ENCODE measurements at places on chromosomes 7 and 10. TPM values are rescaled to one million over a fixed set of nuclear protein-coding genes. Genes with fewer than 3 reads are reported as not detected.
A peak's percentile ranks its signal among the peaks of the same experiment; 100 is the strongest.

DNA sequence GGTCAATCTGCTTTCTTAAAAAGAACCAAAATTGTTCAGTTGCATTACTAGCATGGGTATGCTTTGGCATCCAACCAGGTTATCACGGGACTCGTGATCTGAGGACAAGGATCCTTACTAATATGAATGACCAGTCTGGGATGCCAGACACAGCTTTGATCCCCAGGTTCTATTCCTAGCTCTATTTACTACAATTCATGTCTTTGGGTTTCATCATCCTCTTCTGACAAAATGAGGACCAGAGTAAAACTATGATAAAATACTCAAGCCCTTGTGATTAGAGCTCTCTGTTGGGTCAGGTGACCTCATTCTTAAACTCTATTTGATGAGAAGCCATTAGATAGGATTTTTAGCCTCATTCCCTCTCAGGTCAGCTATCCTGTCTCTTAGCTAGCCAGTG, 119.8 kb downstream of the SLC25A13 start:
- no peak for DNase-seq
- H3K36me3 ChIP-seq, result no peaks in the 10 kb centered on the region
- no peak overlapping the region for H3K4me3 ChIP-seq
- no peaks in the 10 kb centered on the region for H3K4me1 ChIP-seq
- H3K27me3 ChIP-seq, result no peaks in the 10 kb centered on the region

GRCh38 chr10:69884024-69884367, 82.3 kb downstream of the COL13A1 start:
- peaks cover 4% of the 10 kb centered on the region for H3K27me3 ChIP-seq
- no peak overlapping the region for H3K4me3 ChIP-seq
- no peaks in the 10 kb centered on the region for H3K36me3 ChIP-seq
- no peak overlapping the region for H3K27ac ChIP-seq
- H3K4me1 ChIP-seq, result no peaks in the 10 kb centered on the region

GRCh38 chr10:62333988-62334682, 40.0 kb upstream of the ZNF365 start:
- no peak overlapping the region for H3K27ac ChIP-seq
- no peaks in the 10 kb centered on the region for H3K4me1 ChIP-seq
- H3K27me3 ChIP-seq, result no peaks in the 10 kb centered on the region
- no peak for DNase-seq

GRCh38 chr7:16984375-16984774, 102.6 kb upstream of the AGR3 start:
- no peak overlapping the region for H3K27ac ChIP-seq
- H3K4me1 ChIP-seq, result no peaks in the 10 kb centered on the region
- no peak overlapping the region for H3K4me3 ChIP-seq
- no peaks in the 10 kb centered on the region for H3K36me3 ChIP-seq
- no peak for DNase-seq
- H3K27me3 ChIP-seq, result no peaks in the 10 kb centered on the region

GRCh38 chr7:52261057-52261456, 774.4 kb upstream of the POM121L12 start:
- H3K4me3 ChIP-seq, result no peak overlapping the region
- H3K36me3 ChIP-seq, result no peaks in the 10 kb centered on the region

GRCh38 chr10:89278034-89278535, 23.8 kb upstream of the IFIT2 start:
- H3K4me3 ChIP-seq, result no peak overlapping the region
- H3K27me3 ChIP-seq, result no peaks in the 10 kb centered on the region
- no peaks in the 10 kb centered on the region for H3K4me1 ChIP-seq
- H3K27ac ChIP-seq, result no peak overlapping the region
- DNase-seq, result no peak

Gene PDE6C
- total RNA-seq, result not detected

GRCh38 chr7:91140982-91141381, 123.3 kb upstream of the FZD1 start:
- no peaks in the 10 kb centered on the region for H3K36me3 ChIP-seq
- H3K4me3 ChIP-seq, result no peak overlapping the region
- H3K27me3 ChIP-seq, result no peaks in the 10 kb centered on the region

DNA sequence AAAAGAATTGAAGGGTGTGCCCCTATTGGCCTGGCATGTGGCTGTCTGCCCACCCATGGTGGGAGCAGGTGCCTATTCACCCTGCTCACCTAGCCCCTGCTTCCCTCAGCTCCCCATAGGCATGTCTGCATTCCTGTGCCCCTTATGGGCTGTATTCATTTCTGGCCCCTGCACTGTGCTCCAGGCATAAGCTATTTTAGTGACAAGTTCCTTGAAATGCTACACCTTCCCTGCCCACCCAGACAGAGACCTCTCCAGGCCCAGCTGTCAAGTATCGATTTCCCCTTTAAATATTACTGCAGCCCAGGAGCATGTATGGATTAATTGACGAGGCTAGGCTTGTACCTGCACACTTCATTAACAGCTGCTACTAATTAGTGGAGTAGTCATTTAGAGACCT, 235.4 kb downstream of the RPS24 start:
- no peak overlapping the region for H3K4me3 ChIP-seq
- DNase-seq, result no peak
- H3K27ac ChIP-seq, result no peak overlapping the region
- H3K27me3 ChIP-seq, result peaks cover 7% of the 10 kb centered on the region
- no peaks in the 10 kb centered on the region for H3K4me1 ChIP-seq

GRCh38 chr10:89258881-89259280, 7.3 kb upstream of the LIPA start:
- no peak for DNase-seq
- H3K4me3 ChIP-seq, result no peak overlapping the region
- peaks cover 5% of the 10 kb centered on the region for H3K4me1 ChIP-seq

DNA sequence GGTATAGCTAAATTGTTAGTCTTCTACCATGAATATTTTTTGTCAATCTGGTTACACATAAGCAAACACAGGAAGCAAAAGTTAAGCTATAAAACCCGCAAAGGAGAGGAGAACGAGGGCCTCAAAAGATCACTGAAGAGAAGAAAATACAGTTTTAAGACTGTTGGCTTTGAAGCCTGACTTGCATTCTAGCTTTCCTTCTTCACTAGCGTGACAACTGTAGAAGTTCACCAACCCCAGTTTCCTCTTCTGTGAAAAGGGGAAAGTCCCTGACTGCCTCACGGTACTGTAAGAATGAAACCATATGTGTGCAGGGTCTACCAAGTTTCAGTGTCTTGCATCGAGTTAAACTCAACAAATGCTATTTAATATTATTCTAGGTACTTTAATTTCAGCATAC, 7.5 kb upstream of the LRRN3 start:
- peak overlapping the region; percentile 42 for H3K27ac ChIP-seq
- H3K27me3 ChIP-seq, result no peaks in the 10 kb centered on the region
- no peaks in the 10 kb centered on the region for H3K36me3 ChIP-seq
- peak overlapping the region; percentile 2 for H3K4me3 ChIP-seq
- DNase-seq, result peak; percentile 89

- no peaks in the 10 kb centered on the region for H3K36me3 ChIP-seq
- no peak overlapping the region for H3K4me3 ChIP-seq
Measured at GRCh38 chr7:103679151-103680132, 233.4 kb upstream of the SLC26A5 start.

DNA sequence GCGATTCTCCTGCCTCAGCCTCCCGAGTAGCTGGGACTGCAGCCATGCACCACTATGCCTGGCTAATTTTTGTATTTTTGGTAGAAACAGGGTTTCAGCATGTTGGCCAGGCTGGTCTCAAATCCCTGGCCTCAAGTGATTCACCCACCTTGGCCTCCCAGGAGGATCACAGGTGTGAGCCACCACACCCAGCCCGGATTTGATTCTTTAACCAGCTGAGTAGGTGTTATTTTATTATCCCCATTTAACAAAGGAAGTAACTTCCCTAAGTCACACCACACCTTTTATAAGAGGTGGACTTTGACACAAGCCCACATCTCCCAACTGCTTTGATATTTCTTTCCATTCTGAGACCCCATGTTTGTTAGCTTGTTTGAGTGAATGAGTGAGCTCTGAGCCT, 25.0 kb downstream of the SLC25A28 start:
- no peaks in the 10 kb centered on the region for H3K27me3 ChIP-seq
- H3K27ac ChIP-seq, result no peak overlapping the region
- DNase-seq, result no peak
- no peaks in the 10 kb centered on the region for H3K36me3 ChIP-seq
- H3K4me1 ChIP-seq, result no peaks in the 10 kb centered on the region
- H3K4me3 ChIP-seq, result no peak overlapping the region

Gene AKR1C4
- not detected for total RNA-seq

DNA sequence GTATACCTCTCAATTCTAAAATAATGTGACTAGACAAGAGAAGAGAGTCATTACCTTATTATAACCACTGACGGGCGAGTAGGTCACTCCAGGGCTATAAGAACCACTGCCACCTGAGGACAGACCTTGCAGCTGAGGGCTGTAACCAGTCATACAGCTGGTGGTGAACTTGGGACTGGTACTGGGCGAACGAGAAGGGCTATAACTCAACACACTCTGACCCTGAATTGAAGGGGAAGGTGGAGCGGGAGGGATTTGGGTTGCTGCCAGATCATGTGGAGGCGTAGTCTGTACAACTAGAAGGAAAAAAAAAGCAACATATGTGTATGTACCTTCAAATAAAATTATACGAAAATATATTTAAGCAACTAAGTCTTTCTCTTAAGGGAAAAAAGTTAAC, 3.4 kb downstream of the TMEM209 start:
- H3K36me3 ChIP-seq, result peaks cover 51% of the 10 kb centered on the region
- H3K27ac ChIP-seq, result no peak overlapping the region
- DNase-seq, result no peak
- H3K4me1 ChIP-seq, result peaks cover 20% of the 10 kb centered on the region

Gene CTAGE8
- 0.17 TPM for total RNA-seq

Gene ACHE
- total RNA-seq, result 0.14 TPM

DNA sequence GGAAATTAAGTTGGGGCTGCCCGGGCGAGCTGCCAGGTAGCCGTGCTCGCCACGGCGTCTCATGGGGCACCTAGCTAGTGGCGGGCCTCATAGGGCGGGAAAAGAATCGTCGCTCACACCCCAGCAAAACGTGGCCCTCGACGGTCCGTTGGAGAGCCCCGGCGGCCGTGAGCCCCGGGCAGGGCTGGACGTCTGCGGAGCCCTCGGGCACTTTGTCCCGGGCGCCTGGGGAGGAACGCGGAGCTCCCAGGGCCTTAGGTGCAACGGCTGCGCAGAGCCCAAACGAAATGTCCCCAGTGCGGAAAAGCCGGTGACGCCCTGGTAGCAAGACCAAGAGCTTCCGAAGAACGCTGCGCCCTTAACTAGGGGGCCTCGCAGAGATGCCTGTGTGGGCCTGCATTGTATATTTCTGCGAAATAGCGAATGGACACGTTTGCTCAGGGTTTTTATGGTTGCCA, 866 bp upstream of the SFMBT2 start:
- peaks cover 43% of the 10 kb centered on the region for H3K4me1 ChIP-seq
- H3K27ac ChIP-seq, result no peak overlapping the region
- H3K27me3 ChIP-seq, result no peaks in the 10 kb centered on the region
- no peaks in the 10 kb centered on the region for H3K36me3 ChIP-seq

- H3K27me3 ChIP-seq, result no peaks in the 10 kb centered on the region
- no peaks in the 10 kb centered on the region for H3K4me1 ChIP-seq
- no peak for DNase-seq
- H3K27ac ChIP-seq, result no peak overlapping the region
- no peak overlapping the region for H3K4me3 ChIP-seq
- no peaks in the 10 kb centered on the region for H3K36me3 ChIP-seq
Measured at GRCh38 chr10:122221958-122222357, 49.1 kb upstream of the BTBD16 start.

Gene ACSM6
- total RNA-seq, result not detected

- peaks cover 21% of the 10 kb centered on the region for H3K4me1 ChIP-seq
- no peak overlapping the region for H3K4me3 ChIP-seq
Measured at GRCh38 chr10:30791197-30791611, 161.7 kb upstream of the LYZL2 start.

DNA sequence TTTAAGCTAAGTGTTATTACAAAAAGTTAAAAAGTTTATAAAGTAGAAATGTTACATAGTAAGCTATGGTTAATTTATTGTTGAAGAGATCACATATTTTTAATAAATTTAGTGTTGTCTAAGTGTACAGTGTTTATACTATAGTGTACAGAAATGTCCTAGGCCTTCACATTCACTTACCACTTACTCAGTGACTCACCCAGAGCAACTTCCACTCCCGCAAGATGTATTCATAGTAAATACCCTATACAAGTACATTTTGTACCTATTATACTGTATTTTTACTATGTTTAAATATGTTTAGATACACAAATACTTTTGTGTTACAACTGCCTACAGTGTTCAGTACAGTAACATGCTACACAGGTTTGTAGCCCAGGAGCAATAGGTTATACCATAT, 69.2 kb downstream of the DNAJC1 start:
- H3K4me3 ChIP-seq, result no peak overlapping the region
- DNase-seq, result no peak
- no peaks in the 10 kb centered on the region for H3K27me3 ChIP-seq
- H3K4me1 ChIP-seq, result no peaks in the 10 kb centered on the region
- H3K27ac ChIP-seq, result no peak overlapping the region
- no peaks in the 10 kb centered on the region for H3K36me3 ChIP-seq

GRCh38 chr10:62655337-62655994, 149.1 kb upstream of the ADO start:
- no peaks in the 10 kb centered on the region for H3K27me3 ChIP-seq
- DNase-seq, result no peak
- no peak overlapping the region for H3K27ac ChIP-seq
- no peak overlapping the region for H3K4me3 ChIP-seq
- H3K4me1 ChIP-seq, result no peaks in the 10 kb centered on the region
- H3K36me3 ChIP-seq, result no peaks in the 10 kb centered on the region

Gene CCDC6
- total RNA-seq, result 21.6 TPM

DNA sequence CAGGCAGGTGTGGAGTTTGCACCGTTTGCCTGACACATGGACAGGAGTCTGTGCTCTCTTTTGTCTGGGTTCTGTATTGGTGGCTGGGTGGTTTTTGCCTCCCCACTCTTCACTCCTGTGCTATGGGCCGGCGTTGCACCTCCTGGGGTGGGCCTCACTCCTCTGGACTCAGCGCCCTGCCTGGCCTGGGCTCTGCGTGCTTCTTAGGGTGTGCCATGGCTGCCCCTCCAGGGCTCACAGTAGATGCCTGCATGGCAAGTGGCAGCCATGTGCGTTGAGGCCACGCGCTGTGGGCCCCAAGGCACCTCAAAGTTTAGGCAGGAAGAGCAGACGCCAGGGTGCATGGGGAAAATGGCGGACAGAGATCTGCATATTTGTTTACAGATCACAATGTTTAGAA, 319.8 kb downstream of the ADARB2 start:
- H3K4me3 ChIP-seq, result no peak overlapping the region
- peaks cover 3% of the 10 kb centered on the region for H3K4me1 ChIP-seq
- DNase-seq, result no peak
- H3K27me3 ChIP-seq, result peaks cover 10% of the 10 kb centered on the region
- no peaks in the 10 kb centered on the region for H3K36me3 ChIP-seq

- peaks cover 11% of the 10 kb centered on the region for H3K4me1 ChIP-seq
- no peak for DNase-seq
- H3K36me3 ChIP-seq, result no peaks in the 10 kb centered on the region
- H3K4me3 ChIP-seq, result no peak overlapping the region
- peaks cover 11% of the 10 kb centered on the region for H3K27me3 ChIP-seq
- H3K27ac ChIP-seq, result no peak overlapping the region
Measured at GRCh38 chr7:96080027-96080426, 241.9 kb downstream of the SLC25A13 start.

GRCh38 chr7:107173191-107173590, 4.4 kb downstream of the HBP1 start:
- H3K36me3 ChIP-seq, result peaks cover 15% of the 10 kb centered on the region
- H3K4me1 ChIP-seq, result peaks cover 20% of the 10 kb centered on the region
- no peak overlapping the region for H3K4me3 ChIP-seq
- no peak overlapping the region for H3K27ac ChIP-seq
- DNase-seq, result no peak
- no peaks in the 10 kb centered on the region for H3K27me3 ChIP-seq

- H3K4me3 ChIP-seq, result no peak overlapping the region
- peaks cover 8% of the 10 kb centered on the region for H3K36me3 ChIP-seq
- no peaks in the 10 kb centered on the region for H3K4me1 ChIP-seq
- DNase-seq, result no peak
- no peak overlapping the region for H3K27ac ChIP-seq
Measured at GRCh38 chr10:101601541-101601940, 13.4 kb downstream of the DPCD start.

All from CD4-positive, alpha-beta T cell (primary cell).